ENCODE measurements at places on chromosomes 11 and 22.

DNA sequence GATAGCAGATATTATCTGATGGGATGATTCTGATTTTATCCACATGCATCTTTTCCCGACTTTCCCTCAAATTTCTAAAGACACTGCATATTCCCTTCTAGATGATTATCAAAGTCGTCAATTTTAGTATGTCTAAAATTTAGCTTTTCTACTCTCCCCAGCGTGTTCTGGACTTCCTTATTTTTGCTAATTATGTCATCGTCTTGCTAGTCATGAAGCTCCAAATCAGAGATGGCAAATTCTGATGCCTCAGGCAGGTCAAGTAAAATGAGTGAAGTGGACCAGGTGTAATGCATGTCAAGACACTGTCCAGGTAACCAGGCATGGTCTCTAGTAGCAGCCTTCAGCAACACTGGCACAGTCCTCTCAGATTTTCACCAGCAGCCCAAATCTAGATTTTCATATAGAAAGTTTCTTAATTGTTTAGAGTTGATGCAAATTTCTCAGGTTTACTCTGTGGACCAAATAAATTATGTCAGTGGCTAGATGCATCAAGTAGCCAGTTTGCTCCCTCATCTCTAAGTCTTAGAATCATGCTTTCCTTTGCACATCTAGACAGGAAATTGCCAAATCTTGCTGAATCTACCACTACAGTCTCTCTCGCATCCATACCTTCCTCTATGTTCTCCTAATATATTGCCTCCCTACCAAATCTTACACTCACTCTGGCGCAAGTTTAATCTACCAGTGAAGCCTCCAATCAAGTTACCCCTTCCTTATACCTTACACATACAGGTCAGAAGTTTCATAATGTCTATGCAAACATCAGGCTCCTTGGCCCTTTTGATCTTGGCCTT is 10.6 kb downstream of the HSD17B12 start:
- DNase-seq = no peak

- DNase-seq = no peak
These were observed 199.0 kb upstream of the NECTIN1 start for GRCh38 chr11:119928047-119928446.

DNA sequence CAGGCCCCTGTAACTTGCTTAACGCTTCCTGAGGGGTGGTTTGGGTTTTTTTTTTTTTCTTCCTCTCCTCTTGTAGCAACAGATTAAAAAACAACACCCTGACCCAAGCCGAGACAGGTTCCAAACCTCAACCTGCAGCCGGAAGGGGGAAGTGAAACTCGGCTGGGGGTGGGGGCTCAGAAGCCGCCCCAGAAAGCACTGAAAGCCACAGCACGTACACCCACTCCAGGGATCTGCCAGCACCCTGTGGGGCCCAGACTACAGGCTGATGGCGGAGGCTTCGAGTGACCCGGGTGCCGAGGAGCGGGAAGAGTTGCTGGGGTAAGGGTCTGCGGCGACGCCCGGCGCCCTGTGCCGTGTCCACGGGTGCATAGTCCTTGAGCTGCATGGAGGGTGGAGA is at the start of gene LSP1:
Gene LSP1 (plus strand): TSS at position 208 of the 400 bp plus-strand sequence. CDS start 61 bp downstream, at position 269.
- DNase-seq = no peak

DNA sequence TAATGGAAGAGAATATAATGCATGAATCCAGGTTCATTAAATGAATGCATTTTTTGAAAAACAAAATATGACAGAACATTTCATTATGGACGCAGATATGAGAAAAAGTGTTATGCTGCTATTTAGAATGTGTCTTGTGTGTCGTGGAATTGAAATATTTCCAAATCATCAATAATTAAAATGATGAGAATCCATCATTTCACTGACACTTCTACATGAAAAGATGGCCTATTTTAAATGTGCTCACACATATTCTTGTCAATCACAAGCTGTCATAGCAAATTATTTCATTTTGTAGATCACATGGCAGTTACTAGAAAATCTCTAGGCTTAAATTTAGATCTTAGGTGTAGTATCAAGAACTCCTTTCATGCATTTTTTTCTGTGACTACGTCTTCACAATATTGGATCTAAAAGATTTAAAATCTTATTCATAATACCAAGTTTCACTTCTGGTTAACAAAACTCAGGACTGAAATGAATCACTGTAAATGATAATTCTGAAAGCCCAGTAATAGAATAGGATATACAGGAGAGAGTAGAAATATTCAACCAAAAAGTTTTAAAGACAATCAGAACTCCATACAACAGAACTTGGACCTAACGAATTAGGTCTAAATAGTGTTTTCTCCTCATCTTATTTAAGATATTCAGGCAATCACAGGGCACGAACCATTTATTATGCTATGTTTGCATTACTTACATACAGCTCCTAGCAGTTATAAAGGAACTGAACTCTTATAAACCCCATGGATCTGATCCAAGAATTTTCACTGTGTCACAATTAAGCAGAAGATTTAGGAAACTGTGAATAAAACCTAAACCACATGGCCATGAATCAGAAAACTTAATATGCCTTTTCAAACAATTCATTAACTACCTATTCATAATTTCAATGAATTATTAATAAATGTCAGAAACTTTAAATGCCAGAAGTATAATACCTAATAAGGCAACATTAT is 67.7 kb downstream of the DCDC1 start:
- no peak for DNase-seq

DNA sequence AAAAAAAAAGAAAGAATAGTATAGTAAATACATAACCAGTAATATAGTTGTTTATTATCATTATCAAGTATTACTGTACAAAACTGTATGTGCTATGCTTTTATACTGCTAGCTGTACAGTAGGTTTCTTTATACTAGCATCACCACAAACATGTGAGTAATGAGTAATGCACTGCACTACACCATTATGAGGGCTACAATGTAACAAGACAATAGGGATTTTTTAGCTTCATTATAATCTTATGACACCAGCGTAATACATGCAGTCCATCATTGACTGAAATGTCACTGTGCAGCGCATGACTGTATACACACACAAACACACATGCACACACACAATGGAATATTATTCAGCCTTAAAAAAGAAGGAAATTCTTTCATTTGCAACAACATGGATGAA is 111.5 kb upstream of the ZBED5 start:
- no peak for DNase-seq

- no peak for DNase-seq
These were observed 10.9 kb downstream of the LINC01488 start for GRCh38 chr11:69492201-69492991.

DNA sequence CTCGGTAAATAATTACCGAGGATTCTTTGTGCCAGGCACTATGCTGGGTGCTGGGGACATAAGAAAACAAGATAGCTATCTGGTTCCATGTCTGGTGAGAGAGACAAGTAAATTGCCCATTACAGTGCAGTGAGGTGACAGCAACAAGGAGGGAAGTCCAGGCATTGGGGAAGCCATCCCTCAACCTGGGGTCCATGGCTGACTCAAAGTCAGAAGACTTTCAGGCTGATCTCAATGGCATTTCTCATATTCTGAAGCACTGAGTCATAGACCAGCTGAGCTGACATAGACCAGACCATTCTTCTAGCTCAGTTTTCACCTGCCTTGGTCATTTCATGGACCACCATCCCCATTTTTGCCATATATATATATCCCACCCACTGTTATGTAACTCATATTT is 158.8 kb downstream of the TTC17 start:
- DNase-seq = no peak

DNA sequence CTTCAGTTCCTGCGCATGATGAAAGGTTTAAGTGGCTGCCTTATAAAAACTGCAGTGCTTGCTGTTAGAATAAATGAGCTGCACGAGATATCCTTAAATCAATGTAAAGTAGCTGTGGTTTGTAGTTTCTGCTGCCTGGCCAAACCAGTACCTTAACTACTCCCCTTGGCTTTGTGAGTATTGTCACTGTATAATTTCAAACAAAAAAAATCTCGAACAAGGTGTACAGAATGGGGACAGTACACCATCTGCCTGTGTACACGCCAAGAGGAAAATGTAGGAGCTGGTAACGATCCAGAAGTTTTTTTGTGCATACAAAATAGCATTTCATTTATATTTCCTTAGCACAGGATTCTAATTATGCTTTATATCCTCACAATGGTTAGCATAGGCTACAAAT is 20.6 kb upstream of the NDUFC2 start:
- no peak for DNase-seq

Data from Caki2 (cell line).